ENCODE measurements at places on chromosomes 2 and 18.

DNA sequence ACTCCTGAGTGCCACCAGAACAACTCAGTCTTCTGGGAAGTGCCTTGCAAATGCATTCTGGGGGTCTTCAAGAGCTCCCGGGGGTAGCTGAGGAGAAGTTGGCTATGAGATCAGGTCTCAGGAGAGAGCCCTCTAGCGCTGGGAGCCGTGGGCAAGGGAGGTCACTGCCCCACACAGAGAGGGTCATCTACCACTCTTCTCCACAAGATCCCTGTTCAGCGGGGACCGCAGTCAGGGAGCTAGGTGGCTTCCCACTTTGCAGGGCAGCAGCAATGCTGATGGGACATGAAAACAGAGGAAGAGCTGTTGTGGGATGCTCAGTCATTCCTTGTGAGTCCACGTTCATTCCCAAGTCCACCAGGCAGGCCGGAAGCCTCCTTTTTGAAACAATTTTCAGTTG lies 66.6 kb downstream of the ACKR3 start:
- DNase-seq = no peak

- no peak for DNase-seq
Measured at GRCh38 chr2:180040146-180040925, 33.2 kb upstream of the CWC22 start.

DNA sequence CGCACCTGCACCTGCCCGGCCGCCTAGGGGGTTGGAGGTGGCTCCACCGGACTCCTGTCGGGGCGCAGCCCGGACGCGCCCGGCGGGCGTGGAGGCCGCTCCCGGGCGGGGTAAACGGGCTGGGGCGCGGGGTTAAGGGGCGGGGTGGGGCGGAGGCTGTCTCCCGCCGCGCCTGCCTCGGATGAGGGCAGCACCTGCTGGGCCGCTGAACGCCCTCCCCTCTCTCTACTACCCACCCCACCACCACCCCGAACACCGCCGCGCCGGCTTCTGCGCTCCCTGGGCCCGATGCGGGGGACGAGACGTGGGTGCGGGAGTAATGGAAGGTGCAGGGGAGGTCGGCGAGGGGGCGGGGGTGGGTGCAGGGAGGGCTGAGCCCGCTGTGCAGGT lies 224.8 kb upstream of the ID2 start:
- peak; percentile 82 for DNase-seq

GRCh38 chr2:227796045-227796711 lies 17.5 kb upstream of the CCL20 start:
- DNase-seq = peak; percentile 18

DNA sequence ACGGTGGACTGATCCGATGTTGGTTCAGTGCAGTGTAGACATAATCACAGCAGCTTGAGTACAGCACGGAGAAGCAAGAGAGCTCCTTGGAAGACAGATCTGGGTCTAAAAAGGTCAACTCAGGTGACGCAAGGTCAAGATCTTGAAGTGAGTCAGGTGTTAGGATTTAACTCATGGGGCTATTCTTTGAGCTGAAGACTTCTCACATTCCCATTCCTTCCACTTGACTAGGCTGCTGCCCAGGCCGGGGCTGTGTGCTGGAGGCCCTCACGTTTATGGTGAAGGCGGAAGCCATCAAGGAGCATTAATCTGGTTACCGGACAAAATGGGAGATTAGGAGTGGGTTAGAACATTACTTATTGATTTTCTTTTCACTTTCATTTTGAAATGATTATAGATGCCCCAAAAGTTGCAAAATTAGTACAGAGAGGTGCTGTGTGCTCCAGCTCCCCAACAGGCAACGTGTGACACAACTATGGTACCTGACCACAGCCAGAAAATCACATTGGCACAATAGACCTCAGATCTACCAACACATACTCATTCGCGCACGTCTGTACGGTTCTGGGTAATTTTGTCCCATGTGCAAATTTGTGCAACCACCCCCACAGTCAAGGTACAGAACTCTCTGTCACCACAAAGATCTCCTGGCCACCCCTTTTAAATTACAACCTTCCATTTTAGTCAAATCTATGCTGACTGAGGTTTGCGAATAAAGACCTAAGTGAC lies 77.6 kb upstream of the SEC11C start:
- DNase-seq = no peak

DNA sequence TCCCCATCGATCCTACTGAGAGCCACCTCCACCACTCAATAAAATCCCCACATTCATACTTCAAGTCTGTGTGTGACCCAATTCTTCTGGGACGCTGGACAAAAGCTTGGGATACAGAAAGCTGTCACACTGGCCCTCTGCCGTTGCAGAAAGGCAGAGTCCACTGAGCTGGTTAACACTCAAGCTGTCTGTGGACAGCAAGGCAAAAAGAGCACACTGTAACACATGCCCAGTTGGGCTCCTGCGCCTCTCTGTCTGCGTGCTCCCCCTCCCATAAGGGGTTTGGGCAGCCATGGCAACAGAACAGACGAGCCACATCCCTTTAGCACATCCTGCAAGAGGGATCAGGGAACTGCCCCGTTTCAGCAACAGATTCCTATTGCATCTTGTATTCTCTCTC lies 106.9 kb upstream of the RGPD4 start:
- DNase-seq = no peak
